ENCODE measurements at places on chromosomes 7 and 10. TPM values are rescaled to one million over a fixed set of nuclear protein-coding genes. Genes with fewer than 3 reads are reported as not detected.

UROS gene
- 35.1 TPM for total RNA-seq

LIPK gene
- total RNA-seq: not detected

DNA sequence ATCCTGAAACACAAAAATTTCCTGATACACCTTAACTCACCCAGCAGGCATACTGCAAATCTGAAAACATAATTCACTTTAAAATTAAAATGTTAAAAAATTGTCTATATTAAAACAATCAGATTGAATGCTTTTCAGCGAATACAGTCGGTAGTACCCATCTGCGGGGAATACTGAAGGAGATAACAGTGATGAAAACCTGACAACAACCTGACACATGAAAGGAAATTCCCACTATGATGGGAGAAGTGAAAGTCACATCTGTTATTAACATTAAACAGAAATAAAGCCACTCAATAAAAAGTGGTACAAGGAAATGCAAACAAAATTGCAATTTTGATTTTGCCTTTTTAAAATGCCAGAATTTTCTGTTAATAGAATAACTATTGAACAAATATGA, 448.0 kb upstream of the SEMA3A start:
- H3K27ac ChIP-seq: no peak overlapping the region
- H3K36me3 ChIP-seq: no peaks in the 10 kb centered on the region
- H3K4me3 ChIP-seq: no peak overlapping the region

DNA sequence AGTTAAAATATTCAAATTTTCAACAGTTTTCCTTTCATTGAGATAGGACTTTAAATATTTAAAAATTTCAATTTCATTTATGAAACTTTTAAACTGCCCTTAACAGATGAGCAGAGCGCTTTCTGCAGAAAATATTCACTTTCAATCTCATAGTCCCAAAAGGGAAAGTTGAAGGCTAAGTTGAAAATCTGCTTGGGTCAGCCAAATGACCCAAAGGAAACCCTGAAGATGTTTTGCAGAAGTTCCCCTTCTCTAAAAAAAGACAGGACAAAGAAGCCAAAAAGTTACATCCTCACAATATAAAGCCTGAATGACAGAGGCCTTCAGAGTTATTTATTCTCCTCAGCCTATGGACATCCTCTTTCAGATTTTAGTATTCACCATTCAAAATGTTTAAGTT, 17.6 kb upstream of the SCIN start:
- H3K4me1 ChIP-seq: no peaks in the 10 kb centered on the region
- no peak for DNase-seq
- H3K27me3 ChIP-seq: no peaks in the 10 kb centered on the region
- H3K27ac ChIP-seq: no peak overlapping the region
- H3K36me3 ChIP-seq: no peaks in the 10 kb centered on the region

DNA sequence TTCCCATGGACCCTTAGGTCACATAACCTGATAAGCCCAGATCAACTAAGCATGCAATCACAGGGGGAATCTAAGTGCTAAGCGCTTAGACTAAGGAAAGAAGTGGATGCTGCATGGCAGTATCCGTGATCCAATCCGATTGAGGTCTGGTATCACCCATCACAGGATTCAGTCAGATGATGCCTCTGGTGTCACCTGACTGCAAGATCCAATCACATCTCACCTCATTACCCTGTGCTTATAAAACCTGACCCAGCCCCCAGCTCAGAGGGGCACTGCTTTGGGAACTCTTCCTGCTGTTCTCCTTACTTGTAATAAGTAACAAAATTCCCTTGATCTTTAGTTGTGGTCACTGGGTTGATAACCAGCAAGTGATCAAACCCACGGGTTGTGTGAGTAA, 84.7 kb upstream of the TMEM168 start:
- H3K4me3 ChIP-seq: no peak overlapping the region
- H3K27ac ChIP-seq: no peak overlapping the region
- H3K27me3 ChIP-seq: no peaks in the 10 kb centered on the region
- H3K4me1 ChIP-seq: no peaks in the 10 kb centered on the region

DNA sequence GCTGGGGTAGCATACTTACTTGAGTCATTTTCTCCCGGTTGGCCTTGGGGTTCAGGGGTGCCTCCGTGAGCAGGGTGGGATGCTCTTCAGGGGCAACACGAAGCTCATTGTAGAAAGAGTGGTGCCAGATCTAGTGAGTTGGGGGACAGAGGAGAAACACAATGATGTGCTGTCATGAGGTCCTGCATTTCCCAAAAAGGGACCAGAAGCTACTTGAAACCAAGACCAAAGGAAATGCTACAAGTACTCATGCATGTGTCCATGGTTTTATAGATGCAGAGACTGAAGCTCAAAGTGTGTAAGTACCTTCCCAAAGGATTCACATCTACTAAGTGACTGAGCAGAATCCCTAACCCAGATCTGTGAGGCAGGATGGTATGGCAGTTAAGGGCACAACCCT, 8.8 kb downstream of the ACTA2 start:
- no peaks in the 10 kb centered on the region for H3K4me1 ChIP-seq
- no peaks in the 10 kb centered on the region for H3K36me3 ChIP-seq
- no peaks in the 10 kb centered on the region for H3K27me3 ChIP-seq
- no peak for DNase-seq
- H3K4me3 ChIP-seq: no peak overlapping the region
- no peak overlapping the region for H3K27ac ChIP-seq

DNA sequence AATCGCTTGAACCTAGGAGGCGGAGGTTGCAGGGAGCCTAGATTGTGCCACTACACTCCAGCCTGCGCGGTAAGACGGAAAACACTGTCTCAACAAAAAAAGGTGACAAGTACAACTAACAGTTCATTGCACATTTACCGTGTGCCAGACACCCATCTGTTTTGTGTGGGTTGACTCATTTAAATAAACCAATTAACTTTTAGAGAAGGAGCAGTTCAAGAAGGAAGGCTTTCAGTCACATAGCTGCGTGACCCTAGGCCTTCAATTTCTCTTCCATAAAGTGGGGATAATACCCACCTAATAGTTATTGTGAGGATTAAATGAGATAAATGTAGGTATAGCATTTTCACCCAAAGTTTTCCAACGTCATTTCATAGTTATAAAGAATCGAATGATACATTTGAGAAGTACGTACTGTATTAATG, 52.3 kb upstream of the KDM7A start:
- H3K4me1 ChIP-seq: 0 out of 2 replicates have a peak, but pooled peaks cover 13% of the 10 kb centered on the region
- H3K27me3 ChIP-seq: peaks cover 15% of the 10 kb centered on the region
- H3K36me3 ChIP-seq: no peaks in the 10 kb centered on the region
- H3K4me3 ChIP-seq: no peak overlapping the region

GRCh38 chr10:3295582-3296151, 123.1 kb upstream of the PITRM1 start:
- H3K27ac ChIP-seq: no peak overlapping the region
- no peaks in the 10 kb centered on the region for H3K4me1 ChIP-seq
- H3K4me3 ChIP-seq: no peak overlapping the region
- H3K27me3 ChIP-seq: no peaks in the 10 kb centered on the region
- DNase-seq: no peak
- H3K36me3 ChIP-seq: no peaks in the 10 kb centered on the region

DNA sequence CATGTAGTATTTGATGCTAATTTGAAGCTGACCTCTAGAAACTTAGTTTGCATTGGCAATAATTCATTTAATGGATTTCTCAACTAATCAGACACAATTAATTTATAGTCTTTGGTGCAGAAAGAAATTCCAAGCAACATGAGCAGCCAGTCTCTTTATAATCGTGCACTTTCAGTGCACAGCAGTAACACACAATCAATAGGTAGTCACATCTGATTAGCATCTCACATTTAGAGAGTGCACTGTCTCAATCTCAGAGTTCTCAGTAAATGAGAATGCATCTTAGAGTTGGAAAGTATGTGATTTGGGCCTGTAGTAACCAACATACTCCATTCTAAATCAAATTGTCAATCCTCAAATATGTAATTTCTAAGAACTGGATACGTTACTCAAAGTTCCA, 377.6 kb downstream of the POM121L12 start:
- H3K4me1 ChIP-seq: no peaks in the 10 kb centered on the region
- H3K36me3 ChIP-seq: no peaks in the 10 kb centered on the region
- H3K27ac ChIP-seq: no peak overlapping the region
- no peak for DNase-seq

DNA sequence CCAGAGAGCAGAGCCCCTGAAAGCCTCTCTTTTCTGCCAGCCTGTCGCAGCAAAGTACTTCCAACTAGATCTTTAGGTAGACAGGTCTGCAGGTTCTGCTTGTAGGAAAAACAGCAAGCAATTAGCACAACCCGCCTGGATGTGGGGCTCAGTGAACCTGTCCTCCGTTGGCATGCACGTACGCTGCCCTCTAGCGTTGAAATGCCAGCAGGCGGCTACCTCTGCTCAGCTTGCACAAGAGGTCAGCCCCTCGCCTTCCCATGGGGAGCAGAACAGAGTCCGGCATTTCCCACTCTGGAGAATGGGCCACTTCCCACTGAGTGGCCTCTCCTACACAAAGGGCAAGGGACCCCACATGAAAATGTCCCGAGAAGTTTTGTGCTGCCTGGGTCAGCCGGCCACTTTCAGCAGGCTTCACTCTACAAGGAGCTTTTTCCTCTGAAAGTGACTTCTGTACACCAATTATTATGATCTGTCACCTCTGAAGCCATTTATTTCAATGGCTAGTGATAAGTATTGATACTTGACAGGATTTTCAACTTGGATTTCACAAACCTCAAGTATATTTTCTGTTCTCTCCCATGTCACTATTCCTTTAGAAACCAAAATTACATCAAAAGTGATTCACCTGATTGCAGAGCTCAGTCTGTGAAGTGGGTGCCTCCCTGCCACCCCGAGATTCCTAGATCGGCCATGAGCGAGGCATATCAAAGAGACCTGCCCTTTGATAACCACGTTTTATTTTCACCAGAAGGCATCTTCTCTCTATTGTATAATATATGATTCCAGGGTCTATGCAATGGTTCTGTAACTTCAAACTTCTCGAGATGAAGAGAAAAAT, 56.7 kb downstream of the JCAD start:
- no peaks in the 10 kb centered on the region for H3K27me3 ChIP-seq
- peak; percentile 63 for DNase-seq
- H3K4me1 ChIP-seq: peaks cover 33% of the 10 kb centered on the region
- H3K4me3 ChIP-seq: no peak overlapping the region

GRCh38 chr7:101123703-101124068, 3.2 kb upstream of the SERPINE1 start:
- H3K36me3 ChIP-seq: no peaks in the 10 kb centered on the region
- H3K27ac ChIP-seq: peak overlapping the region; percentile 99
- no peak for DNase-seq

- H3K36me3 ChIP-seq: no peaks in the 10 kb centered on the region
- DNase-seq: no peak
- no peak overlapping the region for H3K27ac ChIP-seq
- H3K27me3 ChIP-seq: no peaks in the 10 kb centered on the region
- H3K4me1 ChIP-seq: no peaks in the 10 kb centered on the region
Measured at GRCh38 chr10:61464461-61465170, 11.4 kb upstream of the TMEM26 start.

DNA sequence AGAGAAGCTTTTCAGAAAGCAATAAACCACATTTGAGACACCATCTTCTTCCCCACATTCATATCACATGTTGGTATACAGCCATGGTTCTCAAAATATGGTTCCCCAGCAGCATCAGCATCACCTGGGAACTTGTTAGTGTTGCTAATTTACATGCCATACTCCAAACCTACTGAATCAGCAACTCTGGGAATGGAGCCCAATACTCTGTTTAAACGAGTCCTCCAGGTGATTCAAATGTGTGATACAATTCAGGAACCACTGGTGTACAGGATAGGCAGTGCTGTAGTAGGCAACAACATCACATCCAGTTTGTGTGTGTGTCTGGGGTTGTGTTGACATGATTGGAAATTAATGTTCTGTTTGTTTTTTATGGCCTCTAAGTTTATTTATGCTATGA, 47.7 kb downstream of the ZNF277 start:
- no peaks in the 10 kb centered on the region for H3K27me3 ChIP-seq
- H3K4me3 ChIP-seq: no peak overlapping the region
- 0 out of 2 replicates have a peak, but pooled peaks cover 4% of the 10 kb centered on the region for H3K4me1 ChIP-seq
- H3K36me3 ChIP-seq: no peaks in the 10 kb centered on the region

DNA sequence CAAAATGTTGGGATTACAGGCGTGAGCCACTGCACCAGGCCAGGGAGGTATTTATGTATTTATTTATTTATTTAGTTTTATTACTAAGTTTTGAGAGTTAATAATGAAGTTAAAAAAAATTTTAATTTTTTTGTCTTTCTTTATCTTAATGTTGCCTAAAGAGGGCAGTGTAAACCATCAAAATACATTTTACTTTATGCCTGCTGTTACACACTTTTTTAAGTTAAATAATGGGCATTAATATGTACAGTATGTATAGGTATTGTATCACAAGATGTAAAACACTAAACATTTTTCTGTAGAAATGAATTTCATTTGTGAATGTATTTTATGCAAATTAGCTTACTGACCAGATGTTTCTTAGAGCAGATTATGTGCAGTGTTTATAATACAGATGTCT, 129.4 kb downstream of the AASS start:
- no peaks in the 10 kb centered on the region for H3K4me1 ChIP-seq
- no peaks in the 10 kb centered on the region for H3K36me3 ChIP-seq
- no peak for DNase-seq

Data from PC-9 (cell line).